ENCODE measurements at places on chromosomes 5 and 9. TPM values are rescaled to one million over a fixed set of nuclear protein-coding genes. Genes with fewer than 3 reads are reported as not detected.

DNA sequence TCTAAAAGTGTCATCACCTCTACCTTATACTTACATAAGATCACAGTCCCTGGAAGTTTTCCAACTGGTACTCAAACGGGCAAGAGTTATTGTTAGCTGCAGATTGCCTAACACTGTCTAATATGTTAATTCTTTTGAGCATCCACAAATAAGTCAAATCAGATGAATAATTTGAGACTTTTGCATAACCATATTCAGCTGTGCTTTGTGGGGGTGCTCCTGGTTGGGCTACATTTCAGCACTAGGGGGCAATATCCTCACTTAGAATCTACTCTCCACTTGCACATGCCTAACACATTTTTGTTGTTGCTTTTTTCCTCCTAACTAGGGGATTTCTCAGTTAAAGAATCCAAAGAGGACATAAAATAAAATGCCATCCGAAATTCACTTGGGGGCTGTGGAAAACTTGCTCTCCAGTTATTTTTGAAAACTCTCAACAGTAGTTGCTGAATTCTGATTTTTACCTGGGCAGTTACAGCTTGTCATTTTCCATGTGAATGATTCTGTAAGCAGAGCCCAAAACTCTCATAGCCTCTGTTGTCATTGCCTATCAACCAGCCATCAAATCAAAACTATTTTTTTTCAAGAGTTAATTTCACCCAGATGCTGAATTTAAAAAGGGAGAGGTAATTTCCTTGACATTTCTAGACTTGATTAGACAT, 71.5 kb downstream of the TRIM36 start:
- peak; percentile 62 for DNase-seq

GRCh38 chr5:112270299-112271293, 148.5 kb downstream of the EPB41L4A start:
- no peak for DNase-seq

DNA sequence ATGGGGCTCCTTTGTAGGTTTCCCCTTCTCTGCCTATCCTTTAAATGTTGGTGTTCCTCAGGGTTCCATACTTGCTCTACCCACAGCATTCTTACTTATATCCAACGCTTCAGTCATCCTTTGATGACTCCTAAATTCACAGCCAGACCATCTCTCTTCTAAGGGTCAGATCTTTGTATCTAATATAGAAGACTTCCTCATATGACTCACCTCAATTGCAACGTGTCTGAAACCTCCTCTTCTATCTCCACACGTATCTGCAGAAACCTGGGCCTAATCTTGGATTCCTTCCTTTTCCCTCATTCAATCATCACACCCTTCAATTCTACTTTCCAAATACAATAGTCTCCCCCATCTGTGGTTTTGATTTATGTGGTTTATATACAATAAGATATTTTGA, 68.3 kb downstream of the HMGCR start:
- peak; percentile 3 for DNase-seq

- DNase-seq = peak; percentile 68
These were observed 34.4 kb downstream of the INSYN2B start for GRCh38 chr5:169945831-169946261.

- DNase-seq = no peak
These were observed 175.8 kb downstream of the RAPGEF6 start for GRCh38 chr5:131459216-131459615.

GRCh38 chr9:92033307-92033706, 81.9 kb downstream of the SPTLC1 start:
- no peak for DNase-seq

- DNase-seq = no peak
These were observed 1574.5 kb upstream of the WWC1 start for GRCh38 chr5:166716856-166717492.

DNA sequence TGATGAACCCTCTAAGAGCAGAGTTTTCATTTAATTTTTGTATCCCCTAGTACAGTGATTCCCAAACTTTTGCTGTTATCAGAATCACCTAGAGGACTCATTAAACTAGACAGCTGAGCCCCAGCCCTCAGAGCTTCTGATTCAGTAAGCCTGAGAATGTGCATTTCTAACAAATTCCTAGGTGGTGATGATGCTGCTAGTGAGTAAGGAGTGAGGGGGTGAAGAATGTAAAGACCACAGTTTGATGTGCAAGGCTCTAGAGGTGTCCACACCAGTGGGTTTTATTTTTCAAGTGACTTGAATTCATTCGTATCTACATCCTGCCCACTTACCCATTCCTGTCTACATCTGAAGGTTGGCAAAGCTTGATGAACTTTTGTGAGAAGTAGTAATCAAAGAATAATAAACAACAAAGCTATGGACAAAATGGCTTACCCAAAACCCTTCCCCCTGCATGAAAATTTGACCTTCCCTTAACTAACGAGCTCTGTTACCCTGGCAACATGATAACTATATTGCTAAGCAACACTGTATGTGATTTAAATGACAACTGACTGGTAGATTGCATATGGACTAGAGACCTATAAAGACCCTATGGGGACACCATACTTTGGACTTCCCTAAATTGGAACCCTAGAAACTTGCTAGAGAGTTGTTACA, 35.2 kb downstream of the DTWD2 start:
- DNase-seq = no peak

DNA sequence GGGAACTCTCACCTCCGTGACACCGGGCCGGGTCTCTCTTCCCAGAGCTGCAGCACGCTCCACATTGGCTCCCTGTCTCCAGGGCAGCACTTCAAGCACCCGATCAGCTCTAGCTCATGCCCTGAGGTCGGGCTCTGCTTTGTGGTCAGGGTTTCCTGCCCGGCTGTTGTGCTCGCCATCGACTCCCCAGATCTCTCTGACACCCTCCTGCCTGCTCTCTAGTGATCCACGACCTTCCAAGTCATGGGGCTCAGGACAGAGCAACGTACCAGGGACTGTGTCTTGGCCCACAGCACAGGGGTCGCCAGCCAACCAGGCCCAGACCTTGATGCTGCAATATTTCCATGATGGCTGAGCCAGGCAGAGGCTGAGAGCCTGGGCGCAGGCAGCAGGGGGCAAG, 45.1 kb downstream of the PRRT1B start:
- DNase-seq = no peak

- no peak for DNase-seq
These were observed 59.1 kb downstream of the HABP4 start for GRCh38 chr9:96509026-96509425.

- peak; percentile 27 for DNase-seq
These were observed 30.3 kb downstream of the SLC25A46 start for GRCh38 chr5:110769000-110769681.

GRCh38 chr5:171592076-171592475, 172.6 kb downstream of the FGF18 start:
- DNase-seq = no peak

- no peak for DNase-seq
These were observed 48.5 kb upstream of the ANKH start for GRCh38 chr5:14920121-14920520.

DNA sequence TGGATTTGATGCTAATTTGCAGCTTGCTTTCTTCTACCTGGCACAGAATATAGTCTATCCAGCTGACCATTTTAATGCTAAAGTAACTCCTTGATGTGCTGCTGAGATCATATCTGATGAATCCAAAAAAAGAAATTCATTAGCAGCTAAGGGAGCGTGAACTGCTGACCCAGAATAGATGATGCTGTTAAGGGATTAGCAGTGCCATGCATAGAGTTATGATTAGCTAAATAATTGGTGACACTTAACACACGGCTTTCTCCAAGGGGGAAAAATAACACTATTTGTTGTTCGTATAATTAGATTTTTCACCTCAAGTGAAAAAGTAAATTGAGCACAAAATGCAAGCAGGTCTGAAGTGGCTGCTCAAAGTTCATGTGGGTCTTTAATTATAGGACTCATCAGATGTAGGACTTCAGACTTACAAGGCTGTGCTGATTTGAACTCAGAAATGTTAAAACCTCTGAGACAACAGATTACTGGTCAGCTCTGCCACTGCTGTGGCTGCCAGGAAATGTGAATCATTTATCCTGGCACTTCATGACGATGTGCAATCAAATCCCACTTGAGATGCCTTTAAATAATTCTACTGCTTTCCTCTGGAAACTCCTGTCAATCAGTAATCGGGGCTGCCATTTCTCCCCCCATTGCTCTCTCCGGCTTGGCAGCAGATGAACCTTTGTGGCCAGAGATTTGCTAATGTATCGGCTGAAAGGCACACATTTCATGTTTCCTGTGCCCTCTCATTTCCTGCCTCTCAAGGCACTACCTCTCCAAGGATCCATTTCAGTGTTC, 291.6 kb upstream of the C9orf72 start:
- peak; percentile 77 for DNase-seq

DNA sequence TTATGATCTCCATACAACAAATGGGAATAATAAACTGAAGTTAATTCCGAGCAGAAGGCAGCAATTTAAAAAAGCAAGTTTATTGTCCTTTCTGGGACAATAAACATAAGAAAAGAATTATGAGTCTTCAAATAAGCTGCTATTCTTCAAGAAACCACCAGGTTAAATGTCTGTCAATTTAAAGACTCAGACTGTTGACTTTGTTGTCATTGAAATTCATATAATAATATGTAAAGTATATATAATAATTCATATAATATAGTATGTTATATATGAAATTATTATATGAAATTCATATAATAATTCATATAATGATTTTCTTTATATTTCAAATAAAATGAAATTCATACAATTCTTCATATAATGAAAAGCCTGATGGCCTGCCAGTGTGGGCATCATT, 497.5 kb upstream of the RGMB start:
- no peak for DNase-seq

DNA sequence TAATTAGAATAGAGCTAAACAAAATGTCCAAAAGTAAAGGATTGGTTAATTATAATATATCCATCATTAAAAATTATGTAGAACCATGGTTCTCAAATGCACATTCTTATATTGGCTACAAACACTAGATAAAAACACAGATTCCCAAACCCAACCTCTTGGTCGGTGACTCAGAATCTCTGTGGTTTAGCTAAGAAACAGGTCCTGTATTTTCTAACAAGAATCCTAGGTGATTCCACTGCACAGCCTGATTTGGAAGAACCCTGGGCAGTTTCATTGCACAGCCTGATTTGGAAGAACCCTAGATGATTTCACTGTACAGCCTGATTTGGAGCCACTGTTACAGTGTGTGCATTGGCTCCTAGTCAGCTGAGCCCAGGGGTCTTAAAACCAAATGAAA, 67.9 kb downstream of the KIAA1958 start:
- DNase-seq = no peak

GRCh38 chr5:25763781-25764180, 1119.0 kb upstream of the CDH10 start:
- DNase-seq = no peak

Gene FGFR4
- 1.5 TPM for total RNA-seq

Gene BAAT
- 0.14 TPM for total RNA-seq

Gene CREBRF
- total RNA-seq = 16.2 TPM

Gene GKAP1
- 5.8 TPM for total RNA-seq

Data from MCF 10A (cell line).